Suprapubic skin (tissue), 4 donors: ENCODE measurements at places on chromosomes 6 and 20.

DNA sequence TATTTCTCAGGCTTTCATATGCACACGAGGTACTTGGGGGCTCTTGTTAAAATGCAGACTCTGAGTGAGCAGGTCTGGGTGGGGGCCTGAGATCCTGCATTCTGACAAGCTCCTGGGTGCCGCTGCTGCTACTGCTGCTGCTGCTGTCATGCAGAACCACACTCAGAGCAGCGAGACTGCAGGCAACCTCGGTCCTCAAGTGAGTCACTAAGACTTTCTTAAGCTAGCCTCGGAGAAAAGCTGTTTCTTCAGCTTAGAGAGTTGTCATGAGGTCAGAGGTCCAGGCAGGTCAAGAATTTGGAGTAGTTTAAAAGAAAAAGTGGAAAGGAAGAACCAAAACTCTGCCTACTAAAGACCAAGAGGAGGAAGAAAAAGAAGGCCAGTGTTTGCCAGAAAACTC, 92.9 kb downstream of the SPTLC3 start:
- no peak for DNase-seq

DNA sequence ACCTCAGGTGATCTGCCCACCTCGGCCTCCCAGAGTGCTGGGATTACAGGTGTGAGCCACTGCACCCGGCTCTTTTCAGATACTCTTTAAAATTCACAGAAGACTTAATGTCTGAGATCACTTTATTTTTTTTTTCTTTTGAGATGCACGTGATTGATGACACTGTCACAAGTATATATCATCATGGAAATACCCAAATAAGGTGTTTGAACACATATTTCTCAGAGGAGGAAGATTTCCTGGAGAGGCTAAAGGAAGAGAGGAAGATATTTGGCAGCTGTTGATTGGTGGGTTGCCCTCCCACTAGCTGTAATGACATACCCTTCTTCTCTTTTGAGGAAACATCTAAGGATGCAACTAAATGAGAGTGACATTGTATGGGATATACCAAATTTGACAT, 225.9 kb upstream of the CITED2 start:
- no peak for DNase-seq

GRCh38 chr6:166672624-166673206, 45.7 kb upstream of the RPS6KA2 start:
- DNase-seq, result no peak

GRCh38 chr6:37218061-37218460, 39.5 kb upstream of the TBC1D22B start:
- no peak for DNase-seq

- no peak for DNase-seq
Measured at GRCh38 chr6:52555518-52556233, 21.2 kb downstream of the TRAM2 start.

DNA sequence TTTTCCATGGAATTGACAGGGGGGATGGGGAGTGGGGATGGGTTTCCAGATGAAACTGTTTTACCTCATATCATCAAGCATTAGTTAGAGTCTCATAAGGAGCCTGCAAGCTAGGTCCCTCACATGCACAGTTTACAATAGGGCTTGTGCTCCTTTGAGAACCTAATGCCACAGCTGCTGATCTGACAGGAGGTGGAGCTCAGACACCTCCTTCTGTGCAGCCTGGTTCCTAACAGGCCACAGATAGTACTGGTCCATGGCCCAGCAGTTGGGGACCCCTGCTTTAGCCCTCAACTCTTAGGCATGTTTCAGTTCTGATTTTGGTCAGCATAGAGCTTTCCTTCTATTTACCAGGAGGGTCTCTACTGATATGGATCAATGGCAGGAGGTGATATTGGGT, 251.6 kb downstream of the LAMA2 start:
- no peak for DNase-seq

- DNase-seq, result no peak
Measured at GRCh38 chr6:157813191-157813590, 9.9 kb upstream of the SNX9 start.

DNA sequence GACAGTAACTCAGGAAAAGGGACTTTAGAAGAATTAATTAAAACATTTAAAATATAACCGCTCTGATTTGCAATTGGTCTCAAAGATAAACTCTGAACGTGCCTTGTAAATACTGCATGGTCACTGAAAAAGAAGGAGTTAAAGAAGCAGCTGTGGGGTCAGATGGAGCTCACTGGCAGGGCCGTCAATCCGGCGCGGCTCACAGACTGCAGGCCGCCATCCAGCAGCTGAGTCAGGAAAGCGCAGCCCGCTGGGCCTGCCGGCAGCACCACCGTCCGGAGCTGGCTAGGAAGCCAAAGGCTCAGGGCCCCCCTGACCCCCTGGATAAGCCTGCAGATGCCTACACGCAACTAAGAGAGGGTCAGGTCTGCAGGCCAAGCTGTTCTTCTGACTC, 54.2 kb upstream of the FRMD1 start:
- peak; percentile 37 for DNase-seq

- no peak for DNase-seq
Measured at GRCh38 chr6:106608080-106608668, 21.1 kb downstream of the RTN4IP1 start.

DNA sequence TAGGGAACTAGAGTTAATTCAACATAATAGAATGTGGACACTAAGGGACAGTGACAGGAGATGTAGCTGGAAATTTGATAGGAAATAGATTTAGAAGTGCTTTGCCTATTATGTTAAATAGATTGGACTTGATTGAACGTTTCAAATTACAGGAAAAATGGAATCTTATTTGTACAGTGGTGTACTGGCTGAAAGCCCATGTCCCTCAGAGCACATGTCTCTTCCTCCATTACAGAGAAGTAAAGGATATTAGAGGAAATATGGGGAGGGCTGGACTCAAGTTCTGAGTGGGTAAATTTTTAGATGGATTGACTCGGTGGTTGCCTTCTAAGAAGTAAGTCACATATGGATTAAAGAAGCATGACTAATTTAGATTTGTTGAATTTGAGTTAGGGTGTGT, 11.4 kb downstream of the PKIB start:
- DNase-seq, result no peak

DNA sequence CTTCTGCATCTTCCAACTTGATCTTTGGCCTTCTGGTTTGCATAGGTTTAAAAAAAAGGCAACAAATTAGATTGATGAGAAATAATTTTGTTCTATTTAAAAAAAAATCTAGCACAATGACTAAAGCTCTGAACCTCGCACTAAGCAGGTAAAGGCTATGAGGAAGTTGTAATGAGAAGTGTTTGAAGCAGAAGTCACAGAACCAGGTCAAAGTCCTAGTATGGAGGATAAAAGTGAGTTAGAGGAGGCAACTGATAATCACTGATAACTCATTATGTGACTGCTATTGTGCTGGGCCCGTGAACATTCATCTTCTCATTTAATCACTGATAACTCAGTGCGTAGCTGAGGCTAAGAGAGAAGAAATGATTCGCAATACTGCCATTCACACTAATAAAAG, 46.1 kb upstream of the GFRAL start:
- no peak for DNase-seq

- DNase-seq, result no peak
Measured at GRCh38 chr20:60403105-60403741, 445.0 kb downstream of the CDH26 start.

DNA sequence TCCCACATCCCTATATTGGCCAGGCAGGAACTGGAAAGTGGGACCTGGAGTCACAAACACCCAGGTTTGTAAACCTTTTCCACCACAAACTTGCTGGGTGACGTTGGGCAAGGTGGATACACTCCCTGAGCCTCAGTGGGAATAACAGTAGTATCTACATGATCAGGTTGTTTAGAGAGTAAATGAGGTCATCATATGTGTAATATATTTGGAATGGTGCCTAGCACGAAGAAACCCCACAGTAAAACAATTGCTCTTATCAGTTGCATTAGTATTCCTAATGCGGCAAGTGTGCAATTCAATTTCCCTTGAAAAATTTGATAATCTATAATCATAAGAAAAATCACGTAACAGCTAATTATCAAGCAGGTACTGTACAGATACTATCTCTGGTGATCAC, 51.9 kb downstream of the HIVEP2 start:
- DNase-seq, result no peak

DNA sequence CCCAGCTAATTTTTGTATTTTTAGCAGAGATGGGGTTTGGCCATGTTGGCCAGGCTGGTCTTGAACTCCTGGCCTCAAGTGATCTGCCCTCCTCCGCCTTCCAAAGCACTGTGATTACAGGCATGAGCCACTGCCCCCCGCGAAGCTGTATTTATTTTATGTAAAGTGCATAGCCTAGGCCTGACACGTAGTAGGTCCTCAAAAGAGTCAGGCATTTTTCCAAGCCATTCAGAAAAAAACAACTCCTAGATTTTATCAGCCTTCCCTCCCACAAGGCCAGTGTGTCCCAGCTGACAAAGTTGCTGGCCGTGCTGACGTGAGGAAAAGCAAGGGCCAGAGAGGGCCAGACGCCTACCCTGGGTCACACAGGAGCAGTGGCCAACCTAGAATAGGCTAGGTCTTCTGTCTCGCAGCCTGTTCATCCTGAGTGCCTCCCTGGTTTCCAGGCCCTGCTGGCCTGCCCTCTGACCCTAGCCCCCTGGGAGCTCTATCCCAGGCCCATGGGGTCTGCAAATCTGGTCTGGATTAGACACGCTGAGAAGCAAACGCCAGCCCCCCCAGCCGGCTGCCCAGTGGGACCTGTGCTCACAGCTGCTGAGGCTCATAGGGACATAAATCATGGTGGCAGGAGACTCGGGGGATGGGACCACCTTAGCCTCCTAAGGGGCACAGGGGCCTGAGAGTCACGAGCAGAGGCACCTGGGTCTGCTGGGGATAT, 11.8 kb downstream of the TCF15 start:
- no peak for DNase-seq

DNA sequence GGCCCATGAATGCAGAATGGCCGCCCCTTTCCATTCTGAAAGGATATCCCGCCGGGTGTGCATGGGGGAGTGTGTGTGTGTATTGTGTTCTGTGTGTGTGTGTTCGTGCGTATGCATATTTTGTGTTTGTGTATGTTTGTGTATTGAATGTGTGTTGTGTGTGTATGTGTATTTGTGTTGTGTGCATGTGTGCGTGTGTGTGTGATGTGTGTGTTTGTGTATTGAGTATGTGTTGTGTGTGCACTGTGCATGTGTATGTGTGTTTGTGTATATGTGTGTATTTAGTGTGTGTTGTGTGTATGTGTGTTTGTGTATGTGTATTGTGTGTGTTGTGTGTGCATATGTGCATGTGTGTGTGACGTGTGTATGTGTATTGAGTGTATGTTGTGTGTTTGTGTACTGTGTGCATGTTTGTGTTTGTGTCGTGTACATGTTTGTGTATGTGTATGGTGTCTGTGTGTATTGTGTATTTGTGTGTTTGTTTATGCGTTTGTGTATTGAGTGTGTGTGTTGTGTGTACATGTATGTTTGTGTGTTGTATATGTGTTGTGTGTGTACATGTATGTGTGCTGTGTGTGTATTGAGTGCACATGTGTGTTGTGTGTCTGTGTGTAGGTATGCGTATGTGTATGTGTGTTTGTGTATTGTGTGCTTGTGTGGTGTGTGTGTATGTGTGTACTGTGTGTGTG, 226.3 kb downstream of the TAF4 start:
- no peak for DNase-seq

- DNase-seq, result no peak
Measured at GRCh38 chr6:72740135-72740534, 118.3 kb downstream of the KCNQ5 start.

DNA sequence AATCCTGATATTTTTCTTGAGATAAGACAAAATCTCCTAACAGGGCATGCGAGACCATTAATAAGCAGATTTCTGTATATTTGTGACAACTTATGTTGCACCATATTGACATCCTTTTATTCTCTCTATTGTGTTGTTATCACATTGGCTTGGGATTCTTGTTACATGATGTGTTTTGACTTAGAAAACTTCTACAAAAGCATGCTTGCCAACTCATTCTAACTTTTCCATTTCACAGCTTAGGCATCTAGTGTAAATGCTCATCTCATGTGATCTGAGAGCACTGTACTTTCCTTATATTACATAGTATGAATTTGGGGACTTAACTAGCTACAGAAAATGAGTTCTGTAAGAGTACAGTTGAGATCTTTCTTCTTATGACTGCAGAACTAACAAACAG, 1040.7 kb upstream of the ADGRB3 start:
- no peak for DNase-seq

GRCh38 chr6:11324453-11325015, 92.1 kb upstream of the NEDD9 start:
- no peak for DNase-seq

GRCh38 chr6:102520966-102521365, 1127.5 kb downstream of the GRIK2 start:
- DNase-seq, result no peak

DNA sequence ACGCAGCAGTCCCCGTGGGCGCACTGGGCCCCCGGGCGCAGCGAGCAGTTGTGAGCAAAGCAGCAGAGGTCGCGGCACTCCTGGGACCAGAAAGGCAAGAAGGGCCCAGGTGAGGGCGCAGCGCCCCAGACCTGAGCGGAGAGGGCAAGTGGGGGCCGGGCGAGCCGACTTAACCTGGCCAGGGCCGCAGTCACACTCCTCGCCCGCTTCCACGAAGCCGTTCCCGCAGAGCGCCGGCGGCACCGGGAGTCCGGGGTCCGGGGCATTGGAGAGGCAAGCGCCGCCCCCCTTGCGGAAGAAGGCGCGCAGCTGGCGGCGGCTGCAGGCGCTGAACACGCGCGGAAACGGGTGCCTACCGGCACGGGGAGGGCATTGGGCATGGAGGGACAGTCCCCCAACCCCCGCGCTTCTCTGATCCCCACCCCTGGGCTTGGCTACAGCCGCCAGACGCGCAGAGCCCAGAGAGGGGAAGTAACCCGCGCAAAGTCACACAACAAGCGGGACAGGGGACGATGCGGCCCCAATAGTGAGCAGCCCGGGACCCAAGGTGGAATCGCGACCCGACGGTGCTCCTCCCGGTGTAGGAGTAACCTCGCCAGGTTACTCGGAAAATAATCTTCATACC, 9.2 kb downstream of the ADAM33 start:
- no peak for DNase-seq

DNA sequence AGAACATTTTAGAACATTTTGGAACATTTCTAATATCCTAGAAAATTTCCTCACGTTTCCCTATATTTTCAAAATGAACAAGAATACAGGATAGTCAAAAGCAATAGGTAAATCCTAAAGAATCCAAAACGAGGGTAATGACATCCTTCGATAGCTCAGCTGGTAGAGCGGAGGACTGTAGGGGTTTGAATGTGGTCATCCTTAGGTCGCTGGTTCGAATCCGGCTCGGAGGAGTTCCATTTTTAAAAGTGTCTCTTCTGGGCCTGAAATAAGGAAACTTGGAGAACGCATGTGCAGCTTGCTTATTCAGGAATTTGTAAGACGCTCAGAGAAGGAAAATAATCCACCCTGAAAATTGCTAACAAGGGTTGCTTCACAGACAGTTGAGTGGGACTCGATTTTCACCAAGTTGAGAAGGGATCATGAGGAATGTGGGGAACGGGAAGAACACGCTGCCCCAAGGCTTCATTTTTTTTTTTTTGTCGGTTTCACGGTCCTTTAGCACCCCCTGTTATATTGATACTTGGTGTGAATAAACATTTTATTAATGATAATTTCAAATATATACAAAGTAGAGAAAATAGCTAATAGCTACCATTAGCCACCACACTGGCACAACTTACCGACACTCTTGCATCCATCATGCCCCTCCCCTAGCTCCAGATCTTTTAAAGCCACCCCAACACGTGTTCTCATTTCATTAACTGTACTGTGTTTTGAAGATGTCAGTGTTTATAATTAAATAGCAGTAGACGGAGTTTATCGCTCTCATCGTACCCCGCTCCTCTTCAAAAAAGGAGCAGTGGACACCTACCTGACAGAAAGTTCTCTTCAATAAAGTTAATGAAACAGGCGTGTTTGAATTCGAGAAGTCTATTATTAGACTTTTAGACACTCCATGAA, 1.8 kb upstream of the ABT1 start:
- no peak for DNase-seq
